ENCODE measurements at places on chromosomes 1 and 21.

- DNase-seq: no peak
Measured at GRCh38 chr1:181148636-181149035, 60.1 kb downstream of the IER5 start.

GRCh38 chr1:84245563-84245962, 55.9 kb upstream of the SAMD13 start:
- DNase-seq: no peak

DNA sequence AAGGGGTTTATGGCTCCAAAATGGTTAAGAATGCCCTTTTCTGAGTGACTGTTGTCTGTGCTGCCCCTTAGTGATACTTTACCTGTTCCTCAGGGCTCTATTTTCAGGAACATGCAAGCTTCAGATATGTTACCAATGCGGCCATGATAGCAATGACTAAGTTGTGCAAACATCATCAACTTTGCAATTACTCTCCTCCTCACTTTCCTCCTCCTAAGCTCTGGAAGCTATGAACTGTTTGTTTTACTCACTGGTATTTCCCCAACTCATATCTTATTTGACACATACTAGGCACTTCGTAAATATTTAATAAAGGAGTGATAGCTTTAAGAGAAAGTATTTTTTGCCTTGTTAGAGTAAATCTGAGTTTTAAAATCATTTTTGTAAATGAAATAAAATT, 53.8 kb downstream of the RWDD3 start:
- DNase-seq: no peak

DNA sequence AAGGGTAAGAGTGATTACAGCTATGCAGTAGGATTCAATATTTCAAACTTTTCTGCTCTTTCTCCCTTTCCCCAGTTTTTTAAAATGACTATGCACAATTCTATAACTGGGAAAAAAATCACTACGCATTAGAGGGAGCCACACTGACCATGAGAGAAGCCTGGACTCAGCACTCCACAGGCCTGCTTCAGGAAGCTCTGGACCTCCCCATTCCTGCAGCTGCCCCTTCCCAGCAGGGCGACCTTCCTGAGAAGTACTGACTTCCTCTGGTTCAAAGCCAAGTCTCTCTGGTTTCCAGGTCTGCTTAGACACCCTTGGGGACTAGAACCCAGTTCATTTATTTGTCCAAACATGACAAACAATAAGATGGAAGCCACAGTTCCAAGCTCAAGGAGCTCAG, 42.0 kb upstream of the CLSTN1 start:
- no peak for DNase-seq

DNA sequence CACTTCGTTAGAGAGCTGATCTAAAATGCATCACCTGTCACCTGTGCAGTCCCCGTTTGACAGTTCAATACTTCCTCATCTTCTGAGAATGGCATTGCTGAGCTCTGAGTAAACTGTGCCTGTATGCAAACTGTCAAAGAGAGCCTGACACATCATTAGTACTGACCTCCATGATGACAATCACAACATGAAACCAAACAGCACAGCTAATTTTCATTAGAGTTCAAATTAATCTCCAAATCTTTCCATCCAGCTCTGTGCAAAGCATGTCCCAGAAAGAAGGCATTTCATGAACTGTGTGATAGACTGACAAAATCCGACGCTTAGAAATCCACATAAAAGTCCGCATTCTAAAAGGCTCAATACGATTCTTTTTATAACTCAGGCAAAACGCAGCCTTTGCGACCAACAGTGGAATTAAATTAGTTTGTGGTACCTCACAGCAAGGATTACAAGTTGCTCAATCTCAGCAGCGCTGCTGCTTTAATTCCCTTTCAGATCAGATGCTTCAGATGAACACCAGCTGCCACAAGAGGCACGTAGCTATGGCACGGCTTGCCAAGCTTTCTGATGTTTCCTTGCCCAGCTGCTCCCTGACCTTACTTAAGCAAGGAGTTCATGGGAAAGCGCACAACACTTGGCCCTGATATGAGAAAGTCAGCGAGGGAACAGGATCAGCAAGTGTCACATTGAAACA, 765.5 kb upstream of the PRMT6 start:
- DNase-seq: no peak

DNA sequence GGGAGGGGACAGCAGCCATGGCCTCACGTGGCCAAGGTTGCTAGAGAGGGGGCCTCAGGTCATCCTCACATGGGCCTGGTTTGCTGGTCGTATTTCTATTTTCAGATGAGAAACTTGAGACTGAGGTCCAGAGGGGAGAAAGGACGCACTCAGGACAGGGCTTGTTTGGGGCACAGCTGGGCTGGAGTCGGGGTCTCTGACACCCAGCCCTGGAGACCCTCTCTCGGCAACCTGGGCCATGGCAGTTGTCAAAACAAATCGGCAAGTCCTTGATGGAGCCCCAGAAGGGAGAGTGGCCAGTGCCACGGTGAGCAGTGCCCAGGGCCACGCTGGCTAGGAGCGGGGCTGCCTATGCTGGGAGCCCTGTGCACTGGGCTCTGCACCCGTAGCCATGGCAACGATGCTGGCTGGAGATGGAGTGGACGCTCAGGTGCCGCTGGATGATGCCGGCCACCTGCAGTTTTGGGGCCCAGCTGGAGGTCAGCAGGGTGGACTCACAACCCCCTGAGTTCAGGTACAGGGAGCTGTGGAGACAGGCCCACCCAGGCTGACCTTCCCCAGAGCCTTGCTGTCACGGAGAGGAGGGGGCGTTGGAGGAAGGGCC, 11.1 kb downstream of the LRRC3 start:
- no peak for DNase-seq

DNA sequence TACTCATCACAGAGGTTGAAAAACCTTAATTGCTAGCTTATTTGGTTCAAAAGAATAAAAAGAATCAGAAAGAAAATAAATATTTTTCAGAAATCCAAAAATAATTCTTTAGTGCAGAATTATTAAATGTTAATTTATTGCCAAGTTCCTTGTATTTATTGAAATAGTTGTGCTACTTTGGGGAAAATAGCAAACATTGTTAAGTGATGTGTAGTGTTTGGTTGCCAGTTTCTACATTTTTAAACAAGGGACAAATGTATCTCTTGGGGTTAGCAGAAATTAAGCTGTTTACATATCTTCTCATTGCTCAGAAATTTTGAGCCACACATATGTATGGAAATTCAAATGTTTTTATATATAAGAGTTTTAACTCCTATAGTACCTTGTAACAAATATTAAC, 775.0 kb downstream of the USP25 start:
- no peak for DNase-seq

DNA sequence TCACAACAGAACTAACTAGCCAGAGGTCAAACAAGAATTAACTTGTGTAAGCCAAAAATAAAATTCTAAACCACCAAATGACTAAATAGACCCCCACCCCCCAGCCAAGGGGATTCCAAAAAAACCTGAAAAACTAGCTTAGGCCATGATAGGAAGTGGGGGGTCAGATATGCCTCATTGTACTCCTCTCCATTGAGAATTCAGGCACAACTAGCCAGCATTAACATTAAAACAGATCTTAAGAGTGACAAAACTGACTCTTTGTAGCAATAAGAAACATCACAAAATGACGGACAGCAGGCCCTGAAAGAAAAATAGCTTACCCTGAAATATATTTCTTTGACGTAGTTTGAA, 103.0 kb upstream of the ETV3 start:
- no peak for DNase-seq

- DNase-seq: peak; percentile 55
Measured at GRCh38 chr1:207825719-207826556, 74.1 kb downstream of the CD46 start.

GRCh38 chr1:58739856-58740466, 40.1 kb upstream of the MYSM1 start:
- DNase-seq: peak; percentile 2

- no peak for DNase-seq
Measured at GRCh38 chr21:44063151-44063912, 43.9 kb upstream of the PWP2 start.

GRCh38 chr1:22056936-22057335, 4.4 kb downstream of the CDC42 start:
- no peak for DNase-seq

- DNase-seq: no peak
Measured at GRCh38 chr1:76238094-76238628, 163.6 kb downstream of the ST6GALNAC3 start.

DNA sequence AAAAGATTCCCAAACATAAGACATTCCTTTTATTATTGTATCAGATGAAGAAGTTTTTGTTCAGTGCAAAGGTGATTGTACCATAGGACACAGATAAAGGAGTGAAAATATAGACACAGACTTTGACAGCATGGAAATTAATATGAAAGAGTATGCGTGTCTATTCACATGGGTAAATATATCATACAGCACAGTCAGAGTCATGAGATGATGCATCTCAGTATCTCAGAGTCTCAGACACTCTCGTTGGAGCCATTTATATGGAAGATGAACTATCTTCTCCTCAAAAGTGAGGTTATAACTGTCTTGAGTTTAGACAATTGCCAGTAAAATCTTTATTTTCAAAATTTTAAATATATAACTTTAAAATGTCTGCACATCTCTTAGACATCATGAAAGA, 158.4 kb upstream of the C8B start:
- DNase-seq: no peak

DNA sequence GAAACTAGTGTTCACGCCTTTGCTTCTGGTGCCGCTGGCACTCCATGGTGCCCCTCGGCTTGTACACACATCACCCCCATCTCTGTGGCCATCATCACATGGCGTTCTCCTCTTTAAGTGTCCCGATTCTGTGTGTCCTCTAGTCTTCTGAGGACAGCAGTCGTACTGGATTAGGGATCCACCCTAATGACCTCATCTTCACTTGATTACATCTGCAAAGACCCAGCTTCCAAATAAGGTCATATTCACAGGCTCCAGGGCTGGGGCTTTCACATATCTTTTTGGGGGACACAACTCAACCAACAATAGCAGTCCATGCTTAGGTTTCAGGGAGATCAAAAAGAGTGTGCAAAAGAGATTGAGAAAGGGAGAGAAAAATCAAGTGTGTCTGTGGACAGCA, 64.9 kb downstream of the HLCS start:
- DNase-seq: no peak

DNA sequence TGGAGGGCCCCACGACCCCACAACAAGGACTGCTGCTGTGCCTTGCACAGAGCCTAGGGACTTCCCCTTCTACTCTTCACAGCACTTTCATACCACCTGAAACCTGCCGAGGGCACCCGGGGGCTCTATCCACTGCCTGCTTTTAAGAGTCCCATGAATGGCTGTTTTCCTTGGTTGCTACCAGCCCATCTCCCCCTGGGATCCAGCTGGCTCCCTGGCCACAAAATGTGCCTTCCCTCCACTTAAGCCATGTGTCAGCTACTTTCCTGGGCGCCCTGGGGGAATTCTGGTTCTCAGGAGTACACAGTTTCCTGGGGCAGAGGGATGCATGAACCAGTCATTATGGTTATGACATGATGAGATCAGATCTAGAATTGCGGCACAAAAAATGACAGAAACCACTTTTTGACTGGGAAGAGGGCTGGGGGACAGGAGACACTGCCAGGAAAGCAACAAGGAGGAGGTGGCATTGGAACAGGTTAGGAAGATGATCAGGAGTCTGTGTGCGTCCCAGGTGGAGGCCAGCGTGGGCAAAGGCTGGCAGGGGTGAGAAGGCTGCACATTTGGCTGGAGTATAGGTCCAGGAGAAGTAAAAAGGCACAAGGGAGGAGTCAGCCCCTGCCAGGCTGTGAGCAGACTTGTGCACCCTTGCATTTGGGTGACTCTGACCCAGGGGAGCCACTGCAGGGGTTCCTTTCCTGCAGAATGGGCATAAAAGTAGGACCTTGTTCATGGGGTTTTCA, 3.2 kb upstream of the TNFRSF8 start:
- no peak for DNase-seq

- DNase-seq: no peak
Measured at GRCh38 chr1:155006601-155007101, 4.0 kb downstream of the ZBTB7B start.

GRCh38 chr1:65153635-65154034, 5.6 kb downstream of the AK4 start:
- no peak for DNase-seq

DNA sequence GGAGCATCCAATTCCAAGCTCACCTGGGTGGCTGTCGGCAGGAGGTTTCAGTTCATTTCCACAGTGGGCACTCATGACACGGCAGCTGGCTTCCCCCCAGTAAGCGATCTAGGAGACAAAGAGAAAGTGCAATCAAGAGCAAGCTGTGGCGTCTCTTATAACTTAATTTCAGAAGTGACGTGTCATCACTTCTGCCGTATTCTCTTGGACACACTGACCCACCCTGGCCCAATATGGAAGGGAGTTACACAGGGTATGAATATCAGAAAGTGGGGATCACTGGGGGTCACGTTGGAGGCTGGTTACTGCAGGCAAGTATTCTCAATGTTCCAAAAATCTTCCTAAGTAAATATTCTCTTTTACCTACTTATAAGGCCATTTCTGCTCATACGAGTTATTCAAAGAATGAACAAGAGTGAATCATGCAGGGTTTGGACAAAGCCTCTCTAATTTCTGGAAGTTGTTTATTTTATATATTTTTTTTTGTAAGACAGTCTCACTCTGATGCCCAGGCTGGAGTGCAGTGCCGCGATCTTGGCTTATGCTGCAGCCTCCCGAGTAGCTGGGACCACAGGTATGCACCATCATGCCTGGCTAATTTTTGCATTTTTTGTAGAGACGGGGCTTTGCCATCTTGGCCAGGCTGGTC, 46.5 kb upstream of the GREM2 start:
- DNase-seq: no peak

- no peak for DNase-seq
Measured at GRCh38 chr1:8782001-8782620, 35.3 kb downstream of the RERE start.

DNA sequence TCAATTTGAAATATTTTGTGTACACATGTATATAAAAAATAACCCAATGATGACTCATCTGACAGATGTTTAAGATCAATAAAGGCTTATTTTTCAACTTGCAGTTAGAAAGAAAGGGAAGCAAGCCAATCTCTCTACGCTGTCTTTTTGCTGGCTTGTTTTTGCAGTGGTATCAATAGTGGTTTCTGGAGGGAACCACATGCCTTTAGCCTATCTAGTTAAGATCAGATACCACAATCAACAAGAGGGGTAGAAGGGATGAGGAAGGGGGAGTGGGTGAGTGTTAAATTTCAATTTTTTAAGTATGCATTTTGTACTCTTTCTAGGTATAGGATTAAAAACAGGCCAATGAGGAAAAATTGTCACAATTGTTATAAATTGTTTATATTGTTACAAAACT, 276.2 kb downstream of the KCNH1 start:
- DNase-seq: no peak

GRCh38 chr1:161190962-161191521, 7.8 kb downstream of the ADAMTS4 start:
- DNase-seq: no peak

- DNase-seq: no peak
Measured at GRCh38 chr1:183443011-183443410, 24.8 kb upstream of the NMNAT2 start.

GRCh38 chr1:114157275-114157660, 3.6 kb upstream of the SYT6 start:
- DNase-seq: no peak

- DNase-seq: no peak
Measured at GRCh38 chr1:183272390-183272848, 86.4 kb downstream of the LAMC2 start.

- no peak for DNase-seq
Measured at GRCh38 chr1:1310476-1311053, 2.2 kb downstream of the PUSL1 start.

- DNase-seq: no peak
Measured at GRCh38 chr1:112904071-112904830, 51.7 kb downstream of the SLC16A1 start.
